HCT116 (cell line): ENCODE measurements at places on chromosomes 11 and 22.

- no peak for DNase-seq
Measured at GRCh38 chr22:19666673-19667593, 47.4 kb upstream of the SEPTIN5 start.

- DNase-seq, result no peak
Measured at GRCh38 chr22:45587638-45588505, 83.8 kb upstream of the ATXN10 start.

GRCh38 chr11:84721561-84721961 is 905.6 kb downstream of the DLG2 start:
- no peak for DNase-seq

DNA sequence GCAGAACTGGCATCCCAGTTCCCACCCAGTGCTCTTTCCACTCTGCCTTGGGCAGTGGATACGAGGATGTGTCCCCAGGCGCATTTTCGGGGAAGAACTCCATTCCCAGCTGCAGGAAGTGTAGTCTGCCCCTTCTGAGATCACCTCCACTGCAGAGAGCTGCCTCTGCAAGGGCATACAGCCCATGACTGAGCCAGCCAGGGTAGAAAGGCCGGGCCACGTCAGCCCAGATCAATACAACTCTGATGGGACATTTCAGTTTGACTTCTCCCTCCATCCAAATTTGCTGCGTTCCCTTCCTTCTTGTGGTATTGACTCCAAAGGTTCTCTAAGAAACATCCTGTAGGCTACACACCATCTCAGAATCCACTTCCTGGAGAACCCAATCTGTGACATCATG is 19.7 kb downstream of the MOGAT2 start:
- no peak for DNase-seq

GRCh38 chr11:128726458-128727139 is 32.7 kb downstream of the FLI1 start:
- DNase-seq, result no peak

DNA sequence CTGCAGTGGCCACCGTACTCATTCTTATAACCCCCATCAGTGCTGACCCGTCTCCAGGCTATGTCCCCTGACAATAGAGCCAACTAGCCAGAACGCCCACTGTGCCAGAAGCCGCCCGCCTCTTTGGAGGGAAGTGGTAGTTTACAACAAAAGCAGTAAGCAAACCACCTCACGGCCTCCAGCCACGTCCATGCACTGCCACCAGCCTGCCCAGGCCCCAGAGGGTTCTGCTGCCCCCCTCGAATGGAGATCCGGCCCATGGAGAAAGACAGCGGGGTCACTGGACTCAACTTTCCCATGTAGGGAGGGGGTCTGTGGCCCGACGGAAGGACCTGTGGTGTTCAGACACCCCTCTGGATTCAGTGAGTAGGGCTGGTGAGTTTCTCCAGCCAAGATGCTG is 340.3 kb downstream of the CTTN start:
- DNase-seq, result no peak

- DNase-seq, result no peak
Measured at GRCh38 chr22:38316364-38317121, 690 bp downstream of the CSNK1E start.

- DNase-seq, result no peak
Measured at GRCh38 chr11:67303835-67304411, 593 bp downstream of the SSH3 start.

- no peak for DNase-seq
Measured at GRCh38 chr11:110303414-110303826, 7.0 kb upstream of the RDX start.

DNA sequence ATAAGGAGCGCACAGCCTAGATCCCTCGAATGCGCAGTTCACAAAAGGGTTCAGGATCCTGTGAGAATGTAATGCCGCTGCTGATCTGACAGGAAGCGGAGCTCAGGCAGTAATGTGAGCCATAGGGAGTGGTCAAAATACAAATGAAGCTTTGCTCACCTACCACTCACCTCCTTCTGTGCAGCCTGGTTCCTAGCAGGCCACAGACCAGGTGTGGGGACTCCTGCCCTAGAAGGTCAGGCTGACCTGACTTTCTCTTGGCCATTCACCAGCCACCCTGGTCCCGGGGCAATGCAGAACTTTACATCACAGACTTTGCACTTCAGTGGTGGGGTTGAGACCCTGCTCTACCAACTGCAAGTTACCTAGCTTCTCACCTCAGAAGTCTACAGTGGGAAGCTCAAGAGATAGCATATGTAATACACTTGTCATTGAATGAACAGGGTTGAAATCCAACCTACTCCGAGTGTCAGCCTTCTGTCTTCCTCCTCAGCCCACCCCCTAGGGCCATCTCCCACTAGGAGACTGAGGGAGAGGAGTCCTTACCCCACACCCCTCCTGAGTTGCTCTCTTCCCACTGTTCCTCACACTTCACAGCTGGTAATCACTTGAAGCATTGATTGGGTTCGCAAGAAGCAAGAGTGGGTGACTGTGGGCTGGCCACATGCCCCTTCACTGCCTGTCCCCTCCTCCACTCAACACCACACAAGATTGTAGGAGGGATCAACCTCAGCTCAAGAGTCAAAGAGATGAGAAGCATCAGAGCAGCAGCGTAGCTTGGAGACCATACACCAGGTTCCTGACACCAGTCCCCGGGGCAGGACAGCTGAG is 2.0 kb upstream of the KCNJ1 start:
- no peak for DNase-seq

DNA sequence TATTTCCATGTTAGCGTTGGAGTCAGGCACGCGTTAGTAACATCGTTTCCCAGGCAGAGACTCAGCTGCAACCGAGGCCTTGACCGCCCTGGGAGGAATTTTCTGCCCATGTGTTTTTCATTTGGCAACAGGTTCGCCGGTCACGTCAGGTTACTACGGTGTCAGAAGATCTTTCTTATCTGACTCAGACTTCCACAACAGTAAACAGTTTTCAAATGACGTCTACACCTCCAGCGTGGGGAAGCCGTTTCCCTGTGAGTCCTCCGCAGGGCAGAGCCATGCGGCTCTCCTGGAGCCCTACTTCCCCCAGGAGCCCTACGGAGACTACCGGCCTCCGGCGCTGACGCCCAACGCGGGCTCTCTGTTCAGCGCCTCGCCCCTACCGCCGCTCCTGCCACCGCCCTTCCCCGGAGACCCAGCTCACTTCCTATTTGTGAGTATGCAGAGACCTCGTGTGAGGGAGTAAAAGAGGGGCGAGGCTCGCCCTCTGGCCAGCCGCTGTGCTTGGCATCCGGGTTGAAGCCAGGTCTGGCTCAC is 14.3 kb upstream of the POU2AF3 start:
- no peak for DNase-seq

- peak; percentile 7 for DNase-seq
Measured at GRCh38 chr11:73907191-73907590, 30.4 kb downstream of the PAAF1 start.

DNA sequence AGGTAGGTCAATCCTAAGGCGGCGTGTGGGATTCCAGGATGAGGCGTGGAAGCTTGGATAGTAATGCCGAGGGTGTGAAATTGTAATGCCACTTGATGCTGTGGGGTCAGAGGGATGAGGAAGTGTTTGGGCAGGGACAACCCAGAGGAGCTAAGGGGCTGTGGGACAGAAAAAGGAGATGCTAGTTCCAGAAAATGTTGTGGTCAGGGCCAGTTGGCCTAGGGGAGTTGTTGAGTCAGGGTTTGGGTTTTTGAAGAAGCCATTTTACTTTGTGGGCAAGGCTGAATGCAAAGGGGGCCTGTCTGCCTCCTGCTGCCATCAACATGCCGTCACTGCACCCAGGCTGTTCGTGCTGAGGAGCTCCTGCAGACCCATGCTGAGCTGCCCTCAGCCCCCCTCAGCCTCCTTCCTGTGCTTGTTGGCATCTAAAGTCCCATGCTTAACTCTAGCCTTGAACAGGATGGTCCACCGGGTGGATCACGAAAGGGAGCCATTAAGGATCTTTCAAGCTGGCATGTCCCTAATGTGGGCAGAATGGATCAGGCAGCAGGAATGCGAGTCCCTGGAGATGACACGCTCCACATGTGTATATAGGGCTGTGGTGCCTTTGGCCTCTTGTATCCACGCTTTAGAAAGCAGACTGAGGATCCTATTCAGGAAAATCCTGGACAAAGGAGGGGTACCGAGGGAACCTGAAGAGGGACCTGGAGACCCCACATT is 2.1 kb downstream of the C11orf16 start:
- DNase-seq, result no peak

- DNase-seq, result no peak
Measured at GRCh38 chr11:108223348-108224149, 682 bp downstream of the ATM start.

- no peak for DNase-seq
Measured at GRCh38 chr22:22948651-22949571, 61.3 kb downstream of the IGLL5 start.

- no peak for DNase-seq
Measured at GRCh38 chr22:38446018-38446601, 8.9 kb downstream of the KCNJ4 start.

DNA sequence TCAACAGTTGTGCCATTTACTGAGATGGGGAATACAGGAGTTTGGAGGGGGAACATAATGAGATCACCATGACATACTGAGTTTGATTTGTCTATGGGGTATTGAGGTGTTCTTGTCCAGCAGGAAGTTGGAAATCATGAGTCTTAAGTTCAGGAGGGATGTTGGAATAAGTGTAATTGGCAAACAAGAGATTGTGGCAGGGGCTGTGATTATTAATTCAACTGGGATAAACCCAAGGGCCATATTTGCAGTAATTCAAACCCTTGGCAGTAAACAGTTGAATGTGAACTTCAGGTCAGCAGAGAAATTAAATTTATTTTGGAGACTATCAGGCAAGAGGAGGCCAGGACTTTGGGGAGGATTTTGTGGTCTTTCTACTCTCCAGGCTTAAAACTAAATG is 33.4 kb downstream of the ADM start:
- no peak for DNase-seq

GRCh38 chr11:75910426-75911145 is 95.6 kb downstream of the UVRAG start:
- no peak for DNase-seq

- no peak for DNase-seq
Measured at GRCh38 chr11:60810569-60810968, 25.4 kb downstream of the MS4A10 start.

- no peak for DNase-seq
Measured at GRCh38 chr11:61552108-61552635, 28.7 kb downstream of the SYT7 start.
